ENCODE measurements at places on chromosomes 13 and 19.

DNA sequence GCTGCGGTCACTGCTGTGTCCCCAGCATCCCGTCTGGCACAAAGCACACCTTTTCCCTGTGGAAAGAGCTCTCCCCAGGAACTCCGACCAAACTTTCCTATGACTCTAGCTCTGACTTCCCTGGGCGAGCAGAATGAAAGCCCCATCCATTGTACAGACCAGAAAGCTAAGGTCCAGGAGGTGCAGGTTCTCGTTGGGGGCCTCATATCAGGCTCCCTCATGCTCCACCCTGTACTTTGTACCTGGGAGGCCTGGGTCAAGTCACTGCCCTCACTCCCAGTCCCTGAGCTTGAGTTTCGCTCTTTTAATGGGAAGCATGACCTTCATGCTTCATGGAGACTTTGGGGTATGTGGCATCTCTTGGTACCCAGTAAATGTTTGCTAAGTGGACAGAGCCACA, 18.4 kb downstream of the CYTH2 start:
- no peak for DNase-seq

DNA sequence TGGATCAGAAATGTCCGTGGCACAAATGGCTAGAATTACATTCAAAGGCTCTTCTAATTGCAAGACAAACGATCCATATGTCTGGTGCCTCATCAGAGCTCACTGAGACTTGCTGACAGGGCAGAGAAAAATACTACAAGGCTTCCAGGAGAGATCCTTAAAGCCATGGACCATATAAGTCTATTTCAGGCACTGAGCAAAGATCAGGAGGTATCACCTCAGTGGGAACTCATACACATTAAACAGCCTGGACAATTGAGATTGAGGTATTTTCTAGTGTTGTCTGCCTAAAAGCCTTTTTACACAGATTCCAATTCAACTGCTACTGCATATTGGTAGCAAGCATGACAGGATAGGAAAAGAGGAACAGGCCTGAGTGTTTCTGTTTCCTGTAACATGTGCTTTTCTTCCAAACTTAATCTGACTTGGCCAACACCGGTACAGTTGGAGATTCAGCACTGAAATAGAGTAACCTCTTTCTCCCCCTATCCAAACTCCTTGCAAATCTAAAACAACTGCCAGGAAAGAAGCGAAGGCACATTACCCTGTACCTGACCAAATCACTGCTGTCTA, 65.9 kb downstream of the SERP2 start:
- DNase-seq, result no peak

- DNase-seq, result no peak
Measured at GRCh38 chr13:32213626-32214025, 101.5 kb downstream of the ZAR1L start.

DNA sequence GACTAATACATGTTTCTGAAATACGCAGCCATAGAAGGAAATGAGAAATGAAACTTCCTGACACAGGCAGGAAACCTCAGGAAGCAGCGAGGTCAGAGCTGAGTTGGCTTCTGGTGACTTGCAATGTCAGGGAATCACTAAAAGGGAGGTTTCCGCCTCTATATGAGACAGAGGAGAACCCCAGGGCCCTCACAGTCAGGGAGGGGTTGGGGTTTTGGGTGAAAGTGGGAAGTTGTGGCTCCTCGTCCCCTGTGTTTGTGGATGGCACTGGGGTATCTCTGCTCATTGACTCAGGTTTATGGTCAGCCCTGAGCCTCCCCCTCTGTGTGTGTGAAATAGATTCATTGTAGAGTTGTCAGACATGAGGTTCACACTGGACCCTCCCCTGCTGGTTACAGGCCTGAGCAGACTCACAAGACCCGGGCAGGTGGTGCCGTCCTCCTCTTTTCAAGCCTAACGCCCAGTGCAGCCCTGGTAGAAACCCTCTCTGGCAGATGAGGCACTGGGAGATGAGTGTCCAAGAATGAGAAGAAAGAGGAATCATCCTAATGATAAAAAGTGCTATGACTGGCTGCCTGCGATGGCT, 5.5 kb upstream of the LILRA6 start:
- DNase-seq, result peak; percentile 25

DNA sequence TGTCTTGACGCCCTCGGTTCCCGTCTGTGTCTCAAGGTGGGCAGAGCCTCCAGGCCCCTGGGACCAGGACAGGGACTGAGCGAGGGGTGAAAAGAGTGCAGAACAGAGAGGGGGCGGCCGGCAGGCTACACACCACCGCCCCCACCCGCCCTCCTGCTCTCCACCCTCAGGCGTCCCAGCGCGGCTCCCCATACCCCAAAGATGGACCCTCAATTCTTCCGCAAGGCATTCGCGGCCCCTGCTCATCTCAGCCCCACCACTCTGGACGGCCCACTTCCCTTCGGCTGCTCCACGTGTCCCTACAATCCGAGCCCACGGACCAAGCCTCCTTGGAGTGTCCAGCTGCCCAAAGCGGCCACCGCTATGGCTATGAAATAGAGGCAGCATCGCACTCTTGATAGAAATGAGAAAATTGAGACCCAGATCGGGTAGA, 1.8 kb downstream of the KLF16 start:
- DNase-seq, result no peak

DNA sequence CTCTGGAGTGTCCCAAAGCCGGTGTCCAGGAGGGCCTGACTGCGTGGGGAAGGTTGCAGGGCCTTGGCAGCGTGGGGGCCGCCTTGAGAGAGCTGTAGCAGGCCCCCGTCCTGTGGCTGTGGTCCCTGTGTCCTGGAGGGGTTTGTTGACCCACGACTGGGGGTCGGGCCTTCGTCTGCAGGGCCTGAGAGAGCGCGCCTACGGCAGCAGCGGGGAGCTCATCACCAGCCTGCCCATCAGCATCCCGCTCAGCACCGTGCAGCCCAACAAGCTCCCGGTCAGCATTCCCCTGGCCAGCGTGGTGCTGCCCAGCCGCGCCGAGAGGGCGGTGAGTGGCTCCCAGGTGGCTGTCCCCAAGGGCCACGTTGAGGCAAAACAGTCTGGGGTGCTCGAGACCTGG, 18.5 kb downstream of the PLEKHJ1 start:
- DNase-seq, result no peak

- no peak for DNase-seq
Measured at GRCh38 chr19:10690341-10690781, 10.9 kb upstream of the QTRT1 start.

- no peak for DNase-seq
Measured at GRCh38 chr19:39704181-39705044, at the start of gene LGALS14. TSS of gene LGALS14 (plus strand) at chr19:39704481. CDS start at chr19:39704529, 48 bp downstream.

DNA sequence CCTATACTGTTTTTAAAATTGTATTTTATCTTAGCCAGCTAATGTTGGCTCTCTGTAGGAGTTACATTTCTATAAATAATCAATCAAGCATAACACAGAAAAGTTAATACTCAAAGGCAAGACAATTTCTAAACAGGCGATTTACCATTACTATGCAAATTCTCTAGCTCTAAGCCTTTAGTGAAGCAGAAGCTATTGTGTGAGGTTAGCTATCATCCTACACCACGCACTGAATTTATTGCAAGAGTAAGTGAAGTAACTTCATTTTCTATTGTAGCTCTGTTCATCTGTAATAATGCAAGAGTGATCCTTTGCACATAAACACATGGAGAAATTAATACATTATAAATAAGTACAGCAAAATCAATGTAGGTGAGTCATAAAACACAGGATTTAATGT, 439.3 kb downstream of the PCDH9 start:
- no peak for DNase-seq

- DNase-seq, result peak; percentile 8
Measured at GRCh38 chr19:47253970-47254369, 2.4 kb upstream of the CCDC9 start.

DNA sequence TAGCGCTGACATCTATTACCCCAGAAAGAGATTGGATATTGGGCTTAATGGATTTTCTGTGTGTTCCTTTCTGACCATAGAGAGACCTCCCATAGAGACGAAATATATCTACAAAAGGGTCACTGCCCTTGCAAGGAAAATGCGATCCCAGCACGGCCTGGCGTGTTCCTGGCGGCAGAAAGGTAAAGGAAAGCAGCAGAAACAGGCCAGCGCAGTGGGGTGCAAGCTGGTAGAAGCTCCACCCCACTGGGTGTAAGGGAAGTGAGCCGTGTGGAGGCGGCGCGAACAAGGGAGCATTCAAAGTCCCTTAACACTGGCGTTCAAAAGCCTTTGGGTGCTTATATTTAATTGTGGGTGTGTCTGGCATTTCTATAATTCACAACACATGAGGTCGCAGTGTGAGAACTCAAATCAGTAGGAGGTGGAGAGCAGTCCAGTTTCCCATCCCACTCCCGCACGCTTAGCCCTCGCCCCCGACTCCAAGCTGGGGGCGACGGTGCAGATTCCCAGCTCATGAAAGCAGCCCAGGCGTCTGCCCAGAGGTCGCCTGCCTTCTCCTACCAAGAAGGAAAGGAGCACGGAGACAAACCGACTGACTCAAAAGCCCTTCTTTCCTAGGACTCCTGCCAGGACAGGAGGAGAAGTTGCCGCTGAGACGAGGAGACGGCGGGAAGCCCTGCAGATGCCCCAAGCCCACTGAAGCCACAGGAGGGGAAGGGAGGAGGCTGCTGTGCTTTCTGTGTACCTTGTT, 478.4 kb downstream of the FOXO1 start:
- DNase-seq, result peak; percentile 56

DNA sequence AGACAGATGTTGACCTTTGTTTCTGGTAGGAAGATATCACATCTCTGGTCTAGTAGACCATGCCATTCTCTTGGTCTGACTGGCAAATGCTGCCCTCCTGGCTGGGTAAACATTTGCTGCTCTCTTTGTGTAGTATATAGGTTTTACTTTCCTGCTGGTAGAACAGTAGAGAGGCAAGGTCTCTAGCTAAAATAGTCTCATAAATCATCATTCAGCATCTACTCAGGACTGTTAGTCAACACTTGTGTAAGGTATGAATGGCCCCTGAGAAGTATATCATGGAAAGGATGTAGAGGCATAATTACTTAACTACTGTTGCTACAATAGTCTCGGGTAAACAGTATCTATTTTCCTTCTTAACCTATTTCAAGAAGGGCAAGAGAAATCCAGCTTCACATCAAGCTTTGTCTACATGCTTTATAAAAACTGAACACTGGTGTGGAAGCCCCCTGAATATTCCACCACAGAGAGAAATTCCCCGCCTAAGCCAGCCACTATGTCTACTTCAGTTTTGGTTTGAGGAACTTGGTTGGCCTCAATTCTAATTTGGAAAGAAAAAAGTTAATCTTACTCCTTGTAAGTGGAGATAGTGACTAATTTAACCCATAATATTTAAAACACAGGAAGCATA, 18.4 kb upstream of the MYCBP2 start:
- DNase-seq, result peak; percentile 49

DNA sequence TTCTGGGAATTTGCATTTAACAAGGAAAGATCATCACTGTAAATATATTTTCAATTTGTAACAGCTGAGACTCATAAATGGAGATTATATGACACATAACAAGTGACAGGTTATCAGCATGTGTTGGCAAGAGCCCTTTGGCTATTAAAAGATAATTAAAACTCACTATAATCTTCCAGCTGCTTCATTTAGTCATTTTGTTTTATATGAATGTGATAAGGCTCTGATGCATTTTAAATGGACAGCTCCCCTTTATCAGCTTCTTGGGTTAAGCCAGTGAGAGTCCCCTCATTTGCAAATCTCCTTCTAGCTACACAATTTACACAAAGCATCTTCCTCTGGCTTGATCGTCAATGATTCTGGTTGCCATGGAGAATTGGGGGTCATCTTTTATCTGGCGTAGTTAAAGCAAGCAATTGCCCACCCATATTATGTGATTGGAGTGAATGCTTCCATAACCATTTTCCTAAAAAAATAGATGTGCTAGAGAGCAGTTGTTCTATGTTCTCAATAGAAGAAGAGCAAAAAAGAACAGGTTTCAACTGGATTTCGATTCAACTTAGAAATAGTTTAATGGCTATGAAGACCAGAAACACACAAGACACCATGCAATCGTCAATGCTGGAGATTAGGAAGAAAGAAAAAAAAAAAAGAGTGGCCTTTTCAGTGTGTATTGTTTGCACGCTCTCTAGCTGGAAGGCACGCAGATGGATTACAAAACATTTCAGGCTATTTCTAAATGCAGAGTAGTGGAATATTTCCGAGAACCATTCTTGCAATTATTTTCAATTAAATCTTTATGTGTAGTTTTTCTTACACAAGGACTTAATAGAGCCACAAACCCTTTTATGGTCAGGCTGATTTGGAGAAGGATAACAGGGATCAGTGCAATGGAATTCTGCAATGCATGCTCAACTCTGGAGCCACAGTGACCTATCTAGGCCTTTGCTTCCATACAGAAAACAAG, 27.4 kb downstream of the STARD13 start:
- no peak for DNase-seq

DNA sequence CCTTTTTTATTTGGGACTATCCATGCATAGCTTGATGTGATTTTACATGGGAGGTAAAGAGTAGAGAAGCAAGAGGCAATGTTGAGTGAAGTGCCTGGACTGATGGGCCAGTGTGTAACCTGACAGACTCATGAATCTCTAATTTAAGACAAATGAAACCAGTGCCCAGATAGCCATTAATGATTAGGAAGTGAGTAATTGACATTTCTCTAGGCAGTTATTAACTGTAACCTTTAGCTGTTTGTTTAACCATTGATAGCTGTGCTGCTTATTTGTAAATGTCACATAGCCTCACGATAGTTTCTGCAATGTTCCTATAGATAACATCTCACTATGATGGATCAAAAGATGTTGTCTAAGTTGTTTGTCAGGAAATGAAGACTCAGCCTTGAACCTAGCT, 1047.5 kb upstream of the SPRY2 start:
- no peak for DNase-seq

- no peak for DNase-seq
Measured at GRCh38 chr13:23861310-23861709, 27.9 kb downstream of the MIPEP start.

GRCh38 chr13:94028650-94029049, 450.8 kb downstream of the DCT start:
- DNase-seq, result no peak

GRCh38 chr19:12884926-12885748, 1.9 kb downstream of the KLF1 start:
- peak; percentile 91 for DNase-seq

GRCh38 chr19:9040131-9040530, 29.9 kb upstream of the MUC16 start:
- no peak for DNase-seq

- DNase-seq, result no peak
Measured at GRCh38 chr13:44322928-44323327, 50.7 kb upstream of the SERP2 start.

- no peak for DNase-seq
Measured at GRCh38 chr19:44671400-44671799, at the start of gene CEACAM19. TSS of gene CEACAM19 (plus strand) at chr19:44671482. CDS start at chr19:44671932, 450 bp downstream.

DNA sequence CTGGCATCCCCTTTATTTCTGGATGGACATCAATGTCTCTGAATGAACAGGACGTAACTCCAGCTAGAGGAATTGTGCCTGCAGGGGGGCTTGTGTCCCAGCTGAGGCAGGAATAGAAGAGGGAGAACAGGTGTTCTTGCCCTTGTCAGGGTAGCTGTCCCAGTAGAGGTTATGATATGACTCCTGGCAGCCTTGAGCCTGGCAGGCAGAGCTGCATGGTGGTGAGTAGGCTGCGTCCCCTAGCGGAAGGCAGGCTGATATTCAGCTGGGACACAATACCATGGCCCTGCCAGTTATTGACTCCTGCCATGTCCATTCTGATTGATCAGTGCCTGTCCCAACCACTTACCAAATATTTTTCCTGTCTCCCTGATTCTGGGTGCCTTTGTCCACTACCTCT, 197.2 kb downstream of the RAP2A start:
- DNase-seq, result no peak
